ENCODE measurements at places on chromosomes 5 and 9.

DNA sequence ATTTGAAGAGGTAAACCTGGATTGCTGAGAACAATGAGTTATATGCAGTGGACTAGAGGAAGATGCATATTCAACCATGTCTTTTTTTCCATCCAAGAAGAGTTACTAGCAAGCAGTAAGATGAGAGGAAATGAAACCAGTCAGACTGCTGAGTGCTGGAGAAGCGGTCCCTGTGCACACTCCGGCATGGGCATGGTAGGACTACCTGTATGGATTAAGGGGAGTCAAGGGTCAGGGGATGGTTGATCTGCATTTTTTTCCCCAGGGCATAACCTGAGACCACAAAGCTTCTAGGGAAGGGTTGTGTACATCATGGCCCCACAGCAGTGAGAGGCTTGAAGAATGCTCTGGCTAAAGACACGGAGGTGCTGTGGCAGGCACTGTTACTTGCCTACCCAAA lies 76.6 kb upstream of the ZNF169 start:
- DNase-seq = no peak
- no peaks in the 10 kb centered on the region for H3K4me1 ChIP-seq
- no peak overlapping the region for H3K27ac ChIP-seq
- H3K36me3 ChIP-seq = no peaks in the 10 kb centered on the region
- no peak overlapping the region for H3K4me3 ChIP-seq

GRCh38 chr5:79005151-79005550 lies 20.0 kb upstream of the ARSB start:
- no peak for DNase-seq
- H3K36me3 ChIP-seq = no peaks in the 10 kb centered on the region
- H3K27ac ChIP-seq = no peak overlapping the region
- no peak overlapping the region for H3K4me3 ChIP-seq
- H3K4me1 ChIP-seq = no peaks in the 10 kb centered on the region

DNA sequence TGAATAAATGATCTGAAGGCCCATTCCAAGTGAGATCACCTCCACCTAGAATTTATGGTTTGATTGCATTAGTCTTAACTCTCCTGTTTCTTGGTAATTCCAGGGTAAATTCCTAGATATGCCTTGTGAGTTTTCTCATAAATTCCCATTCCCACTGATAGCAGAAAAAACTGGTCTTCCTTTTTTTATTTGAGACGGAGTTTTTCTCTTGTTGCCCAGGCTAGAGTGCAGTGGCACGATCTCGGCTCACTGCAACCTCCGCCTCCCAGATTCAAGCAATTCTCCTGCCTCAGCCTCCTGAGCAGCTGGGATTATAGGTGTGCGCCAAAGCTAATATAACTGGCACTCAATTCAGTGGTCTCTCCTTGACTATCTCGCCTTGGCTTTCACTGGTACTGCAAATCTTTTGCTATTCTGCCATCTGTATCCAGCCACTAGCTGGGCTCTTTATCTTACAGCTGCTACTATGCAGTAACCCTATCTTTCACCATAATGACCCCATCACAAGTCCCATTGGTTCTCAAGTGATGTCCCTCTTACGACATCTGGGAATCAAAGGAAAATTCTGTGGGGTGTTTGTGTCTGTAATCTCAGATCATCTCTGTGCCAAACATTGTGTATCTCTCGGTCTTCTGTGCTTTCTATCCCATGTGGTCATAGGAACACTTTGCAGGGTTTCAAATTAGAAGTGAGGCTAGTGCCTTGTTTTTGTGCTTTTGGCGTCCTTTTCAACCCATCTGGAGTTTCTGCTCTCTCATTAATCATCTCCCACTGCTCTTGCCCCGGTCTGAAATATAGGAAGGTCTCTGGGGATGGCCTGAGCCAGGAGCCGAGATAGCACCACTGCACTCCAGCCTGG lies 14.4 kb downstream of the HNRNPK start:
- no peak overlapping the region for H3K27ac ChIP-seq
- peaks cover 5% of the 10 kb centered on the region for H3K4me1 ChIP-seq
- DNase-seq = no peak
- no peak overlapping the region for H3K4me3 ChIP-seq

DNA sequence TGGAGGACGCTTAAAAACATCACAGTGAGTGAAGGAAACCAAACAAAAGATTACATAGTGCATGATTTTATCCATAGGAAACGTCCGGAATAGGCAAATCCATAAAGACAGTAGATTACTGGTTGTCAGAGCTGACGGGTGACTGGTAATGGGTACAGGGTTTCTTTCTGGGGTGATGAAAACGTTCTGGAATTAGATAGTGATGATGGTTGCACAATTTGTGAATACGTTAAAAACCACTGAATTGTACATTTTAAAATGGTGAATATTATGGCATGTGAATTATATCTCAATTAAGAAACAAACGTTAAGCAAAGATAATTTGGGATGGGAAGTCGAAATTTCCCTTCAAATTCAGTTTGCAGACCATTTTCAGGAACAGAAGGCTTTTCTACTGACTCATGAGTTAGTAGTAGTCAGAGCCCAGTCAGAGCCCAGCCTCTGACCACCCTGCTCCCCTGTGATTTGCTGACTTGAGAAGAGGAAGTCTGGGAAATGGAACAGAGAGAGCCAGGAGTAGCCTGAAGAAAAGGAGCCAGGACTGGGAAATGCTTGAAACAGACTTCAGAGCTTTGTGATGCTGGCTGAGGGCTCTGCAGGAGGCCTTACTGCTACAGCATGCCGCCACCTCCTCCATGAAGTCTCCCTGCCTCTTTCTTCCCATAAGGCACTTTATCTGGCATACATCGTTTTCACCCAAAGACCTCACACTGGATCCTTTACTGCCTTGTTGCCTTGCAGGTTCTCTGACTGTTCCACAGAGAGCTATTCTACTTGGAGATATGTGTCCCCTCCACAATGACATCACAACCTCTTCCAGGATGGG lies 46.4 kb upstream of the CTNNA1 start:
- peaks cover 19% of the 10 kb centered on the region for H3K4me1 ChIP-seq
- no peaks in the 10 kb centered on the region for H3K36me3 ChIP-seq
- H3K27ac ChIP-seq = no peak overlapping the region
- no peak for DNase-seq
- H3K27me3 ChIP-seq = no peaks in the 10 kb centered on the region
- no peak overlapping the region for H3K4me3 ChIP-seq

GRCh38 chr5:16140417-16140816 lies 39.2 kb downstream of the MARCHF11 start:
- H3K4me3 ChIP-seq = no peak overlapping the region
- no peaks in the 10 kb centered on the region for H3K27me3 ChIP-seq
- no peaks in the 10 kb centered on the region for H3K4me1 ChIP-seq
- H3K36me3 ChIP-seq = no peaks in the 10 kb centered on the region

DNA sequence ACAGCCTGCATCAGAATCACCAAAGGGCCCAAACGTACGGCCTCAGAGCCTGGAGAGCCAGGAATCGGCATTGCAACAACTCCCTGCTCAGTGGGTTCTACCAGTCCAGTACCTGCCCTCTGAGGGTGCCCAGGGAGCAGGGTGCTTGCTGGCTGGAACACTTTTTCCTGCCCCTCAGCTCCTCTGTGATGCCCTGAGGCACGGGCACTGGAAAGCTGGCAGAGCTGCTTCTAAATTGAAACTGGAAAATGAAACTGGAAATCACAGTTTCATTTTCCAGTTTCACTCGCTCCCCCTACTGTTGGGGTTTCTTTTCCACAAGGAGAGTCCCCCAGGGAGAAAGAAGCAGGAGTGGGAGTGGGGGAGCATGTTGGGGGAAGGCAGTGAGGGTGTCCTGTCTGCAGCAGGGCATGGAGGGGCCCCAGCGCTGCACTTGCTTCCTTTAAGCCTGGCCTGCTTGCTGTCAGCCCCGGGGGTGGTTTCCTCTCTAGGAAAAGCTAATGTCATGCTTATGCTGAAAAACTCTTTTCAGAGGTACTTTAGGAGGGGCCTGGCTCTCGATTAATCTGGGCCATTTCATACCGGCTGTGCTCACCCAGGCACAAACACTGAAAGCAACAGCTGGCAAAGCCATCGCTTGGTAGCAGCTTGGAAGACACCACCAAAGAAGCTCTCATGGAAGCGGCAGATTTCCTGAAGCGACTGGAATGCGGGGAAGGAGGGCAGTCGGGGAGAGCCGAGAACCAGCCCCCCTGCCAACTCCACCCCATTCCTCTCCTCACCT lies 26.2 kb downstream of the IRF1 start:
- H3K4me1 ChIP-seq = peaks cover 45% of the 10 kb centered on the region
- H3K27me3 ChIP-seq = no peaks in the 10 kb centered on the region
- no peak overlapping the region for H3K27ac ChIP-seq
- DNase-seq = no peak
